ENCODE measurements at places on chromosomes 1 and 21.

DNA sequence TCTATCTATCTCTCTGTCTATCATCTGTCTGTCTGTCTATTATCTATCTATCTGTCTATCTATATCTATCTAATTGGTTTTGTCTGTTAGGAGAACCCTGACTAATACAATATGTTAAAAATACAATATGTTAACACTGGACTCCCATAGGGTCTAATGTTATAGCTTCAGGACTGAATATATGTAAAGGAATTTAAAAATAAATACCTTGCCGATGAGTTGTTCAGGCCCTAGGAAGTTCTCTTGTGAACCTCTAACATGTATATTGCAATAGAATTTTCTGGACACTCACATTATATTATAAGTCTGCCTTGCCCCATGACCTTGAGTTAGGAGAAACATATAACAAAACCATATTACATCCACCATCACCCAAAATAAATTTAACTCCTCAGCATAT is 900.6 kb downstream of the NCAM2 start:
- no peak for DNase-seq

- DNase-seq, result peak; percentile 13
Measured at GRCh38 chr1:32817815-32818786, 648 bp downstream of the S100PBP start.

DNA sequence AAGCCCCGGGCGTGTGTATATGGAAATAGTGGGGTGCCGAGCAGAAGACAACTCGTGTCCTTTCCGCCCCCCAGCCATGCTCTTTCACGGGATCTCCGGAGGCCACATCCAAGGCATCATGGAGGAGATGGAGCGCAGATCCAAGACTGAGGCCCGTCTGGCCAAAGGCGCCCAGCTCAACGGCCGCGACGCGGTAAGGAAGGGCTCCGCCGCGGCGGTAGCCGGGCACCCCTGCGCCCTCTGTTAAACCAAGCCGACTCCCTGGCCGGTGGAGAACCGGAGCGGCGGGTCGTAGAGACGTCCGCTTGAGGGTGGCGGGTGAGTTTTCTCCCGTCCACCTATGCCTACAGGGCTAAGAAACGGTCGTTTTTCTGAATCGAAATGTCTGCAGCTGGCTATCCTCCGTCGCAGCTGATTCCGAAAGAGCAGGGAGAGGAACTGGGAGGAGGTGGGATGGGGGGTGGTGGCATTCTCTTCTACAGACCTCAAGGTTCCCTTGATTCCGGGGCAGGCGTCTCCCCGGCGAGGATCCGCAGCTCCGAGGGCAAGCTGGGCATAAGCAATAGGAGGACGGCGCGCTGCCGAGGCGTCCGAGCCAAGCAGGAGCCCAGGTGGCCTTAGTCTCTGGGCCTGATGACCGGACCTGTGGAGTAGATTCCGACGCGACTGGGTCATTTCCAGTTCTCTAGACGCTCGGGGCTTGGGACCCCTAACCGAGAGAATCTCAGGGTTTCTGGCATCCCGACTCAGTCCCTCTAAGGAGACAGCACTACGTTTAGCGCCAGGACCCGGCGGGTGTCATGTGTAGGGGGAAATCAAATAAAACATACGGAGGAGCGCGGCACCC is 856 bp downstream of the LHX9 start:
- DNase-seq, result no peak

- no peak for DNase-seq
Measured at GRCh38 chr1:195979646-195980045, 628.6 kb downstream of the KCNT2 start.

DNA sequence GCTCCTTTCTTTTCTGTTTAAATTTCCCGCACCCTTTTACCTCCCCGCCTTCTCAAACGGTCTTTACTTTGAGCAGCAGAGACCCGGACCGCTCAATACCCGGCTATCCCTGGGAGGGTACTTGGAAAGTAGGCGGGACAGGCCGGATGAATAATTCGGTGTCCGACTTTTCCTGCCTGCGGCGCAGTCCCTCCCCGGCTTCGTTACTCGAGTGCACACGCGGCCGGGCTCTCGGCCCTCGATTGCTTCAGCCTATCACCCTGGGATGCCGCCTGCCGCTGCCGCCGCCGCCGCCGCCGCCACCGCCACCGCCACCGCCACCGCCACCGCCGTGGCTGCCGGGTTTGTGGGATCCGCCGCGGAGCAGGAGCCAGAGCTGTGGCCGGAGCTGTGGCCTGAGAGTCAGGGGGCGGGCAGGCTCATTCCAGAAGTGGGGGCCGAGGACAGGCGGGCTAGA is 382 bp upstream of the RASAL2 start:
- DNase-seq, result no peak

DNA sequence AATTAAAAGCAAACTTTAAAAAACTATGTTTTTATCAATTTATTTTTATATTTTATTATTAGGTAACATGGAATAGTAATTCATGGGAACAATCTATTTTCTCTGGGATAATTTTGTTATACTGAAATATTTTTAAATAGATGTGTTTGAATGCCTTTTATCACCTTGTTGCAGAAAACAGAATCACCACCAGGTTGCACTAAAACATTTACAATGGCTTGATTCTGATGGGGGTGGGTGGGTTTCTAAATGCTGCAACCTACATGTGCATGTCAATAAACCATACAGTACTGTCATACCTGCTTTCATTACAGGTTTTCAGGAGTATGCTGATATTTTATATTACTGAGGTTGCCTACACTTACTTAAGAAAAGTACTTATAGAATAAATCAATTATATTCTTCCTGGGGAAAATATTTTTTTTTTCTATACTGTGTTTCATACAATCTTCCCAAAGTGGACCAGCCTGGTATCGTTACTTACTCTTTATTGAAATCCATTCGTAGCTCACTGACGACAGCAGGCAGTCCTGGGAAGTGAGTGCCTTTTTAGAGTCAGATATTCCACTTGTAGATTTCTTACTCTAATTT is 132.8 kb downstream of the PTPRC start:
- DNase-seq, result no peak

DNA sequence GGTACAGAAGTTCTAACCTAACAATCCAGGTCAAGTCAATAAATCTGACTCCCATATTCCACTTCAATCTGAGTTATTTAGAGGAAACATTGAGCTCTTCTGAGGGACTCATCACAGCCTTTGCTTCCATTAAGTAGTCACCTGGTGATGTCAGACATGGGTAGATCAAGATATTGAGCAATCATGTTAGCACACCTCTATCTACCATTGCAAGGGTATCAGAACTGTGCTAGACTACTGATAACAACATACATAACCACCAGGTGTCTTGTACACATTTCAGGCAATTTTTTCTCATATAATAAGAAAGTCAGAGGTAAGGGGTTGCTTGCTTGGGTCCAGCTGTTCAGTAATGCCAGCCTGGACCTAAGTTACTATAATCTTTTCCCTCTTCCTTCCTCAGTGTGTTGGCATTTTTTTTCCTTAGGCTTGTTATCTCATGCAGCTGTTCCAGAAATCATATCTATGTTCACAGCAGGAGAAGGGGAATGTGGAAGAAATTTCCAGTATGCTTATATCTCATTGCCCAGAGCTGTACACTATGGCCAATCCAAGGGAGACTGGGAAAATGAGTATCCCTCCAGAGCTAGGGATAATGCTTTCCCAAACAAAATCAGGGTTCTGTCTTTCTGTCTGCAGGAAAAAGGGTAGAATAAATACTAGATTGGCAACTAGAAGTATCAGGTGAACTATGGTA is 52.3 kb downstream of the GRIK1 start:
- no peak for DNase-seq

- no peak for DNase-seq
Measured at GRCh38 chr1:213988507-213989001, 781 bp downstream of the PROX1 start.

DNA sequence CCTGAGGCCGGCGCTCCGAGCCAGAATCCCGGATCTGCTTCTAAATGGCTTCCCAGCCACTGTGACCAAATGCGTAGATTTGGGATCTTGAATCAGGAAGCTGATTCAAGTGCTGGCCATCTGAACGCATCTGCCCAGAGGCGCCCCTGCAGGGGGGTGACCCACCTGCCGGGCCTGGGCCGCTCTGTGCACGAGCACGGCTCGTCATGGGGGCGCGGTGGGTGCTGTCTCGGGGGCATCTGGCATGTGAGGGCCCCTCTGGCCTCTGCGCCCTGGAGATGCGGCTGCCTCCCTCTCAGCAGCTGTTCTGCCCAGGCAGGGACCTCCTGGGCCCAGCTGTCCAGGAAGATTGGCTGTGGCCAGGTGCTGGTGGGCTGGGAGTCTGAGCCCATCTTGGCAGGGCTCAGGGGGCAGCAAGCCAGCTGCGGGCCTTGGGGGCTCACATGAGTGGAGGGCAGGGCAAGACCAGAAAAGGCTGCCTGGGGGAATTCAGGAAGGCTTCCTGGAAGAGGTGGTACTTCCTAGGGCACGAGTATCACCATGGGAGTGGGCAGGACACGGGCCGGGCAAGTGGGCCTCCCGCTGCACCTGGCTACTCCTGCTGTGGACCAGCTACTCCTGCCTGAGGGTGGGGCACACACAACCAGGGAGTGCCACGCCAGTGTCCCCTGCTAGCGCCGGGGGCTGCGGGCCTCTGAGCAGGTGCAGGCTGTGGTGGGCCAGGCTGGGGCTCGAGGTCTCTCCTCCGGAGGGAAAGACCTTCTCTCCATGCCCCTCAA is 25.1 kb downstream of the PLCH2 start:
- no peak for DNase-seq

- DNase-seq, result no peak
Measured at GRCh38 chr21:36846631-36847030, 119.8 kb downstream of the HLCS start.

GRCh38 chr1:219582865-219583264 is 30.0 kb downstream of the ZC3H11B start:
- no peak for DNase-seq

DNA sequence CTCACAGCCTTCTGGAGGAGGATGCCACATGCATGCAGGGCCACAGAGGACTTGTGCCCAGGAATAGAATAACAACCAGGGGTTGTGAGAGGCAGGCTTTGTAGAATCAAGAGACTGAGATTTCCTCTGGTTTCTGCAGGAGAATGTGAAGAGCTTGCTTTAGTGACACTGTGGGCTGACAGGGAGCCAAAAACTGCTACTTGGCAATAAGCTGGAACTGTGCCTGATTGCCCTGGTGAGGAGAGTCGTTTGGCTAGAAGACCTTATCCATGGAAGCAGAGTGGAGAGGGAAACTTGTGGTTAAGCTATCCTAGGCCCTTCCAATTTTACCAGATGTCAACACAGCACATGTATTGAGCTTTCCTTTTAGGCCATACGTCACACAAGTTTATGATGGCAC is 902.1 kb downstream of the MRPL39 start:
- no peak for DNase-seq

DNA sequence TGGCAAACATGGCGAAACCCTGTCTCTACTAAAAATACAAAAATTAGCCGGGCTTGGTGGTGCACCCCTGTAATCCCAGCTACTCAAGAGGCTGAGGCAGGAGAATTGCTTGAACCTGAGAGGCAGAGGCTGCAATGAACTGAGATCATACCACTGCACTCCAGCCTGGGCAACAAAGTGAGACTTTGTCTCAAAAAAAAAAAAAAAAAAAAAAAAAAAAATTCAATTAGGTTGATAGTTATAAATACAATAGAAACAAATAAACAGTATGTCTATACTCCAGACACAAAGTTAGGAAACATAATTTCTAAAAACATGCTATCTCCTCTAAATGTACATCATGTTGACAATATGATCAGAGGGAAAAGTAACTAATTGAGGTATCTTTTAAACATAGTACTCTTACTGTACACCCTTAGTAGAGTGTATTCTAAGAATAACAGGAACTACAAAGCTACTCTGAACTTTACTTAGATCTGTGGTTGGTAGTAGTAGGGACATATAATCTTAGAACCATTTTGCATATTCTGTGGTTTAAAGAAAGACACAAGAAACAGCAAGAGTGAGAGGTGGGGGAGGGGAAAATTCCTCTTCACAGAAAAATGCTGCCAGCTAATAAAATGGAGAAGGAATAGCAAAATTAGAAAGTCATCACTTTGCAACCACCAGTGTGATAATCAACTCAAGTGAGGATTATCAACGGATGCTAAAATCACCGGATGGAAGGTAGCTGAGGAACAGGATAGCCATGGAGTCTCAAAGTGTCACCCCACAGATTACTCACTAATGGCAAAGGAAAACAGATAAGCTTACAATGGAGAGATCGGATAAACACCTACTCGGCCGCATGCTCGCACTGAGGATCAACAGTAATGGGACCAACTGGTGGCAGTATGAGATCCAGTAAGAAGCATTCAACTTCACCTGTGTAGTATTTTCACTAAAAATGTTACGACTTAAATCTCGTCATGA is 35.0 kb downstream of the MTOR start:
- no peak for DNase-seq

GRCh38 chr1:231571904-231572303 is 43.4 kb downstream of the TSNAX start:
- no peak for DNase-seq

- no peak for DNase-seq
Measured at GRCh38 chr1:203551550-203551949, 57.6 kb downstream of the OPTC start.

DNA sequence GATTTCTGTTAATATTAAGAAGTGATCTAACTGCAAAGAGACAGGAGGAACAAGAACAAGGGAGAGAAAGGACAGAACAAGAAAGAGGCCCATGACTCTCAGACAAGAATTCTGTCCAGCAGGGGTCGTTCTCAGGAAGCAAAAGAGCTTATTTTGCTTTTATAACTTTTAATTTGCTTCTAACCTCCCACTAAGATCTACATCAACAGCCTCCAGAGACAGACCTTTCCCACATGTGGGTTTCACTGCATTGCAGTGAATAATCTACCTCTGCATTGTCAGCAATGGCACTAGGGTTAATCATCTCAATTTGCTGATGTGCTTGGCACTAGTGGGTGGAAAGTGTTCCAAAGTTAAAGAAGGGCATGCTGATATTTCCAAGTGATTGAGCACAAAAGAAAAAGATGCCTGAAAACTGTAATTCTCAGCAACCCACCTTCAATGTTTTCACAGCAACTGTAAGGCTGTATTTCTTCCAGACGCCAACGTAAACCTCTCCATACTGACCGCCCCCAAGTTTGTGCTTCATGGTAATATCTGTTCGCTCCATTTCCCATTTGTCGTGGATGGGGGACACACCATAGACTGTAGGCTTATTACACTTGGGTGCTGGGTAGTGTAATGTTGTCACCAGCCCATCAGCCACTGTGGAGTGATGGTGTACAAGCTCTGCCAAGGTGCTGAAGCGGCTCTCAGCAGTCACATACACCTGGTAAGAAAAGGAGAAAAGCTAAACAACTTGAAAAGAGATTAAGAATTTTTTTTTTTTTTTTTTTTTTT is 39.5 kb downstream of the TOR3A start:
- no peak for DNase-seq

DNA sequence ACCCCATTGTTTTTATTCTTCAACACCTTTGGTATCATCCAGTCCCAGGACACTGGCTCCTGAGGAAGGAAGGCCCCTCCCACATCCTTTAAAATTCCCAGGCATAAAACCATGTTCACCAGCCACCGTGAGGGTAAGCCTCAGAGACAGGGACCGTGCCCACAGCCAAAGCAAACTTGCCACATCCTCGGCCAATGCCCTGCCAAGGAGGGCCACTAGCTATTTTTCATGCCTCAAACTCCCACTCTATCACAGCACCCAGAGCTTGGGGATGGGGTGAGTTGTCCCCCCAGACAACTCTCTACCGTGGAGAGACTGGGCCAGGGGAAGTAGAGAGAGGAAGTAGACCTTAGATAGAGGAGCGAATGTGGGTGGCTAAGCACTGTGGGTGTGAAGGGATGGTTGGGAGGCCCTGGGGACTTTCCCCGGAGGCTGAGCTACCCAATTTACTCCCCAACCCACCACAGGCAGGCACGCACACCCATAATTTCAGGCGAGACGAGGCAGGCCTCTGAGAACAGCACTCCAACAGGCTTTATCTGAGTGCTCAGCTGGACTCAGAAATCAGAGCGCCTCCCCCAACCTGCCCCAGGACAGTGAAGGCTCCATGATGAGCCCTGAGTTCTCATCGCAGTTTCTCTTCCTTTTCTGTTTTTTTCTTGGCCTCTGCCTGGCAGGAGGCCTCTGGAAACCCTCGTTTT is 15.9 kb upstream of the BTG2 start:
- peak; percentile 80 for DNase-seq
